GM23338 (cell line): ENCODE measurements at places on chromosomes 16 and 17.

- DNase-seq, result no peak
These were observed 75.1 kb downstream of the CYTH1 start for GRCh38 chr17:78707016-78707415.

GRCh38 chr17:8173056-8173870 lies 2.9 kb downstream of the TMEM107 start:
- DNase-seq, result peak; percentile 97

GRCh38 chr17:238071-238963 lies 56.9 kb upstream of the DOC2B start:
- DNase-seq, result no peak

DNA sequence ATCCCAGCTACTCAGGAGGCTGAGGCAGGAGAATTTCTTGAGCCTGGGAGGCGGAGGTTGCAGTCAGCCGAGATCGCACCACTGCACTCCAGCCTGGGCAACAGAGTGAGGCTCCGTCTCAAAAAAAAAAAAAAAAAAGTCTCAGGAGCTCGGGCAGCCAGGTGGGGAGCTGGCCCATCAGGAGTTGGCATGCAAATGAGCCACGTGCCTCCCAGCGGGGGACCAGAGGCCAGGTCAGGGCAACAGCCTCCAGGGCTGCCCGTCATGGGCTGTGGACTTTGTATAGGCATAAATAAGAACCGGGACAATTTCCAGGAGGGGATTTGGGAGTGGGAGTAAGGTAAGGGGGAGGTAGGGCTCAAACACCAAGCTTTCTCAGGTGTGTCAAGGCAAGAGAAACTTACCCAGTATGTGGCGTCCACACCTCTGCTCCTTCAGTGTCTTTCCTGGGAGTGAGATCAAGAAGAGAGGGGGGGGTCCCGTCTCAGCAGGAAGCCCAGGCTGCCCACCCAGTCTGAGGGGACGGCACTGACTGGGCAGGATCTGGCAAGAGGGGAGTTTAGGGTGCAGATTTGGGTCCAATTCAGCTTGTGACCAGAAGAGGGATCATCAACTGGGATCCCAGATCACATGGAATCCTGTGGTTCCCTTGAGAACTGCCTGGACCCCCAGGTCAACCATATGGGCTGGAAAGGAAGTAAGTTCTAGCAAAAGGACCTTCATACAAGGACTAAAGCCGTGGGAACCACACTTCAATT lies 22.3 kb upstream of the G6PC1 start:
- peak; percentile 92 for DNase-seq

DNA sequence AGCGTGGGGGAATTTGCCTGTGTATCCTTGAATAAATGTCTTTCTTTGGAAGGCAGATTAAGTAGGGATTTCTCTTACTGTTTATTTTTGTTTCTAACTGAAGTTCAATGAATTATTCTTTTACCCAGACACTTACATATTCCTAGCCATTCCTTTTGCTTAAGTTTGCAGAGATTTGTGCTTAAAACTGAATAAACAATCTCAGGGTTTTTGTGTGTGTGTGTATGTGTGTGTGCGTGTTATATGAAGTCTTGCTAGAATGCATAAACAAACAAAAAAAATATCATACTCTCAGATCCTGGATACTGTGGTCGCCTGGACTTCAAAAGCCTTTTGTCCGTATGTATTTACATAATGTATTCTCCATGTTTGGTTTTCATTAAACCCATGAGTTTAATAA lies 672.8 kb downstream of the MAF start:
- DNase-seq, result no peak

- no peak for DNase-seq
These were observed 6.7 kb downstream of the SHMT1 start for GRCh38 chr17:18356624-18357023.

GRCh38 chr17:33207231-33207630 lies 85.9 kb downstream of the ASIC2 start:
- no peak for DNase-seq

DNA sequence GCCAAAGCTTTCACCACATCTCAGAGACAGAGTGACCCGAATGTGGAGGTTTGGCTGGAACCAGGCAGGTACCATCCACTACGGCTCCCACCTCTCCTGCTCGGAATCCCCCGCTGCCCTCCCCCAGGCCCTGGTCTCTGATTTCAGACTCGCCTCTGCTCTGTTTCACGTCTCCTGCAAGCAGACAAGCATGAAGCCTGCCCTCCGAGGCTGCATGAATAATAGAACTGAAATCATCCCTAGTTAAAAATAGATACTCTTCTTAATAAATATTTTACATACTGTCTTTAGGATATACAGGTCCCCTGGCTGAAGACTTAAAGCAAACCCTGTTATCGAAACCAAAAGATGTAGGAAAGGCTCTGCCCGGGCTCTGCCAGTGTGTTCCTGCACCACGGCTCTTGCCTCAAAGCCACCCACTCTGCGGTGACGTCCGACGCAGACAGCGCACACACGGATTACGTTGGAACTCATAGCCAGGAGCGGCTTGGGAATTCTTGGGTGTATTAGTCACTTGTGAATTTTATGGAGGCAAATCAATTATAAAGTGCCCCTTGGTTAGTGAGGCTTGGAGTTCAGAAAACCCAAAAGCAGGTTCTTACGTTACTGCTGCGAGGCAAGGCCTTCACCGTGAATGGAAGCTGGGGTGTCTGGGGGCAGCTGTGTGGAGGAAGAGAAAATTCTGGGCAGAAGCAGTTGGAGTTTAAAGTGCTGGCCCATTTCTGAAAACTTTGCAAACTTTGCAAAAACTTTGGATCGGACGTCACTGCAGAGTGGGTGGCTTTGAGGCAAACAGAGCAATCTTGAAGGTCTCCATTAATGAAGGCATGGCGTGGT lies 25.6 kb upstream of the NPTX1 start:
- no peak for DNase-seq

GRCh38 chr17:4716081-4716480 lies 5.6 kb downstream of the ARRB2 start:
- DNase-seq, result no peak

- DNase-seq, result no peak
These were observed 7.6 kb downstream of the NUP93 start for GRCh38 chr16:56737539-56737938.

DNA sequence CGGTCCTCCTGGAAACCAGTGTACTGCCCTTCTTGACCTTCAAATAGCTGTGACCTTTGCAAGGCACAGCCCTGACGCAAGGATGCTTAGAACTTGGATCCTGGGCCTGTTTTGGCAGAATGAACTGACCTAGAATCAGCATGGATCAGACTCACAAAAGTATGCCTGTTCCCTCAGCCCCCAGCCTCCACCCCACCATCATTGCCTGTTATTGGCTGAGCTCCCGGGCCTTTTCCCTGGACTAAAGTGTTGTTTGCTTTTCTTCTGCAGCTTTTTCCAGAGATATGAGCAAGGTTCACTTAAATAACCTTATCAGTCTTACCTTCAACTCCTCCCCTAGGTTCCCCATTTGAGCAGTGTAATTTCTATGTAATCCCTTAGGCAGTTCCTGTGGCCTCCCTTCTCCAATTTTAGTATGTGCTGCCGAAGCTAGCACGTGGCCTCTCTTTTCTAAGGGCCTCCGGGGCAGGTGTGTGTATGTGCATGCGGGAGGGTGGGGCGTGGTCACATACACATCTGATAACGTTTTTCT lies 347.4 kb downstream of the MAF start:
- no peak for DNase-seq

GRCh38 chr17:71460943-71461342 lies 659.9 kb upstream of the SOX9 start:
- DNase-seq, result peak; percentile 62

DNA sequence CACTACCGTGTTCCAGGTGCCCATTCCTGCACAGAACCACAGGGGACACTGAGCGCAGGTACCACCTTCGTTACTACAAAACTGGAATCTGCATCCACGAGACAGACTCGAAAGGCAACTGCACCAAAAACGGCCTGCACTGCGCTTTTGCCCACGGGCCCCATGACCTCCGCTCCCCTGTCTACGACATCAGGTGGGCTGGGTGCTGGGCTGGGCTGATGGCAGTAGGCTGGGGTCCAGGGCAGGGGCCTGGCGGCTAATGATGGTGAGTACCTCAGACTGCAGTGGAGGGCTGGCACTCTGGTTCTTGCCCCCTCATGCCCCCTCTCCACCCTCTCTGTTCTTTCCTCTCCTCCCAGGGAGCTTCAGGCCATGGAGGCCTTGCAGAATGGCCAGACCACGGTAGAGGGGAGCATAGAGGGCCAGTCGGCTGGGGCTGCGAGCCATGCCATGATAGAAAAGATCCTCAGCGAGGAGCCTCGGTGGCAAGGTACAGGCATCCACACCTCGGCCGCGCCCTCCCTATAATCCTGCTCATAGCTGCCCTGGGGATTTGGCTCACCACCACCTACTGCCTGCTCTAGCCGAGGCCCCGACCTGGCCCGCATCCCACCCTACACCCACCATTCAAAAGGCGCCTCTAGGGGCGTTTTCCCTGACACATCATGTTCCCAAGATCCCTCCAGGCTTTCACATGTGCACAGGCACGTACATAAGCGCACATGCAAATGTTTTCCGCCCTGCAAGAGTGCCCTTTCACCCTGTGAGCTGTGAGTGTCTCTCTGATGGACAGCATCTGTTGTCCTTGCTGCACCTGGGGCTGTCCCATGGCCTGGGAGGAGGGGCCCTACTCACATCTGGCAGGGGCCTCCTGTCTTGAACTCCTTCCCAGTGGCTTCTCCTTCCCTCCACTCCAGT lies 27.7 kb downstream of the UNK start:
- DNase-seq, result no peak

DNA sequence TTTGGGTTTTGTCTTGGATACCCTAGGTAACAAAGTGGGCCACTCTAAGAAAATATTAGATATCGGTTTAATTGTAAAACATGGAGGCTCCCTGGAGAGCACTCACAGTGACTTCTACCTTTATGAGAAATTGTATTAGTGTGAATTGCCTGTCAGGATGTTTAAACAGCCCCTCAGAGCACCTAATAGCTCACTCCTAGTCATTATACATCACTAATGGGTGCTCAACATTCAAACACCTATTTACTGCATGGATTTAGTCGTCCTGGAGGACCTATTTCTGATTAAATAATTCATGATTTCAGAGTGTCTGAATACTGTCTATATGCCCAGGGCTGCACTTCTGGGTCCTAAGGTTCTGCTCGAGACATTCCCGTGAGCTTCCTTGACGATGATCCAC lies 430.2 kb upstream of the EEF2KMT start:
- no peak for DNase-seq

GRCh38 chr17:33803199-33803685 lies 451.8 kb upstream of the CCL2 start:
- DNase-seq, result no peak

- DNase-seq, result no peak
These were observed 147.0 kb upstream of the RBFOX1 start for GRCh38 chr16:7185689-7186088.

DNA sequence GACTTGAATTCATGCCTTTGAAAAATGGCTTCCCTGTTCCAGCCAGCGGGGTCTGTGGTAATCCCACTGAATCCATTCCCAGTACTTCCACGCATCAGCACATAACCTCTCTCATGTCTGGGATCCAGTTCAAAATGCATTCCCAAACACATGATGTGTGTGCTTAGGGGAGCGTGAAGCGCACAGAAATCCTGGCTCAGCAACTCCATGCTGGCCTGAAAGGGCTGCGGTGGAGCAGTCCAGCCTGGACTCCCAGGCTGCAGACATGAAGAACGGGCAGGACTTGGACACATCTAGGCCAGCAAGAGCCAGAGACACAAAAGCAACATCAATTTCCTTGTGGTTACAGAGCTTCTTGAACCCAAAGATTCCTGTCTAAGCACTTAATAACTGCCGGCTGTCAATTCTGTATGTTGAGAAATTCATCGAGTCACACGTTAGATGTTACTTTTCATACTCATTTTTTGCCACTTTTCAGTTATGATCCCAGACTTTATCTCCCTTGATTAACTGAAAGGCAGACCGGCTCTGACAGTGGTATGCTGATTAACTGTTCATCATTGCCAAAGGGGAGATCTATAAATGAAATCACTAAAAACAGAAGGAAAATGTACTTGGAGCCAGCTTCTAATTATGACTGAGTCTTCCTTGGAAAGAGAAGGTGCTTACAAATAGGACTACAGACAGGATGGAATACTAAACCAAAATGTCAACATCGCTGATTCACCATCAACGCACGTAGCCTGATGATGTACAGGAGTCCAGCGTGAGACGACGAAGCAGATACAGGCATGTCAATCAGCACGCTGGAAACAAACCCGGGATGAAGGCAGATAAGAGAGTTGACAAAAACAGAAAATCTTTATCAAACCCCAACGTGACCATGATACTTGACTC lies 23.0 kb downstream of the NSMCE1 start:
- DNase-seq, result no peak

GRCh38 chr17:13000561-13000960 lies 17.3 kb downstream of the ELAC2 start:
- no peak for DNase-seq

- DNase-seq, result no peak
These were observed 10.9 kb downstream of the RARA start for GRCh38 chr17:40319651-40320540.

DNA sequence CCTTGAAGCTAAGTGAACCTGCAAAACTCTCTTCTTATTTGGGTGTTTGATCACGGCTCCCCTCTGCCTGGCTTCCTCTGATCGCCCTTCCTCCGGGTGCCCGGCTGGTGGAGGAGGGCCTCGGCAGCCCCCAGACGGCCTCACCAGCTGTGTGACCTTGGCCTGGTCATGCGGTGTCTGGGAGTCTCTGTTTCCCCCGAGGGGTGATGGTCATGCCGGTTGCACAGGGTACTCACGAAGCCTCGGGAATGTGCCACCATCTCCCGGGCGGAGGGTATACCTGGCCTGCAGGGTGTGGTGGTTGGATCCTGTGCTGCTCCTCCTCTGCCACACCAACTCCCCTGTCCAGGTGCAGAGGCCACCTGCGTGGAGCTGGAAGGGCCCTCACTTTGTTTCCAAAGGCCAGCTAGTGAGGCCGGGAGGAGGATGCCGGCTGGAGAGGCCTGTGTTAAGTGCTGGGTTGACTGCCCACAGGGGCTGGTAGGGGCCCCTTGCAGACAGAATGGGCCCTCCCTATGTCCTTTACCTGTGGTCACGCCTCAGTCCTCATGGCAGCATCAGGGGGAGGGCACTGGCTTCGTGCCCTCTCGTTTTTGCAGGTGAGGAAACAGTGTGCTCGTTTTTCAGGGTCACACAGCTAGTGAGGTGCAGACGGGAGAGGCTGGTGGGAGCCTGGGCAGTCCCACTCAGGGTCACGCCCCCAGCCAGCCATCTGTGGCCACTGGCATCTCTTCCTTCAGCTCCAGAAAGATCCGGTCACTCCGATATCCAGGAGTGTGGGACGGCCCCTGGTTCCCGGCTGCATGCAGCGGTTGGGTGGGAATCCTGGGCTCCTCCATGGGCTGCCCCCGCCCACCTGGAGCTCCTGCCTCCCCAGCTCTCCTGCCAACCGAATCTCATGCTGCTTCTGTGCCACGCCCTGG lies 148.5 kb upstream of the GSE1 start:
- DNase-seq, result no peak

GRCh38 chr16:25126820-25127232 lies 15.3 kb downstream of the LCMT1 start:
- DNase-seq, result no peak

GRCh38 chr16:12315330-12316136 lies 339.0 kb downstream of the SNX29 start:
- DNase-seq, result no peak

- no peak for DNase-seq
These were observed 9.3 kb upstream of the GSDMA start for GRCh38 chr17:39953471-39953888.
